SJCRH30 (cell line): ENCODE measurements at places on chromosomes 5 and 9. TPM values are rescaled to one million over a fixed set of nuclear protein-coding genes. Genes with fewer than 3 reads are reported as not detected.
A peak's percentile ranks its signal among the peaks of the same experiment; 100 is the strongest.

DNA sequence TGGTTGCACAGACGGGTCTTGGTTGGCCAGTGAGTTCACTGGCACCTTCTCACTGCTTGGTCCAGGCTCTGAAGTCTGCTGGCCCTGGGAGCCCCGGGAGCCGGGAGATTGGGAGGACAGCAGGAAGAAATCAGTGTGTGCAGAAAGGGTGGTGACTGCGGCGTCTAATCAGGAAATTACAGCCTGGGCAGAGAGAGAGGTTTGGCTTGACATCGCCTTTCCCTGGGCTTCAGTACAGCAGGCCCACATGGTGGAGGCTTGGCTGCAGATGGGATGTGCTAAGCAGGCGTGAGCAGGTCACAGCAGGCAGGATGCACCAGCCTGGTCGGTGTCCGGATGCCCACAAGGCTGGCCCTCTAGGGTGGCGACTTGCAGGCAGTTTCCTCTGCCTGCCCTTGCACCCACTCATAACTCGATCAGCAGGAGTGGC lies 17.2 kb downstream of the PITX1 start:
- H3K27me3 ChIP-seq = no peaks in the 10 kb centered on the region
- no peak for DNase-seq
- H3K4me1 ChIP-seq = no peaks in the 10 kb centered on the region
- no peak overlapping the region for H3K27ac ChIP-seq

DNA sequence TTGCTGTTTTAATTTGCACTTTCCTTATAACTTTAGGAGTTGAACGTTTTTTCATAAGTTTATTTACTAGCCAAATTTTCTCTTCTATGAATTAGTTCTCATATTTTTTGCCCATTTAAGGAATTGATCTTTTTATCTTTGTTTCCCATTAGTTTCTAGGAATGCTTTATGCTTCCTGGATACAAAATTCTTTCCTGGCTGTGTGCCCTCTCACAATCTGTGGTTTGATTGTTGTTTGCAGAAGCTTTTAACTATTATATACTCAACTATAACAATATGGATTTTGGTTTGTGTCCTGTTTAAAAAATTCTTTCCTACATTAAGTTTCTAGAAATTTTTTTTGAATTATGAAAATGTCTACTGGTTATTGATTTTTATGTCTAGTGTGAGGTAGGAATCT lies 206.3 kb downstream of the CSNK1G3 start:
- peaks cover 9% of the 10 kb centered on the region; the same call in 1 of the 2 replicates for H3K4me1 ChIP-seq
- H3K27me3 ChIP-seq = no peaks in the 10 kb centered on the region
- H3K27ac ChIP-seq = no peak overlapping the region
- H3K36me3 ChIP-seq = no peaks in the 10 kb centered on the region

DNA sequence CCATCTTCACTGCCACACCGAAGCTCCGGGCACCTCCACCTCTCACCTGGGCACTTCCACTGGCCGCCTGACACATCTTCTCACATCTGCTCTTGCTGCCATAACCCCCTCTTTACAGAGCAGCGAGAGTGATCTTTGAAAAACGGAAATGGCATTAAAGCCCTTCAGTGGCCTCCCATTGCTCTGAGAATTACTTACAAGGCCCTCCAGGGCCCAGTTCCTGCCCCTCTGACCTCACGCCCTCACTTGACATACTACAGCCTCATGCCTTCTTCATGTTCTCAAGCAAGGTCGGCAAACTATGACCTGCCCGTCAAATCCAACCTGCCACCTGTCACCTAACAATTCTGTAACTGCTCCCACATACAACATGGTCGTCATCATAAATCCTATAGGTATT lies 187.3 kb downstream of the NR3C1 start:
- no peaks in the 10 kb centered on the region for H3K36me3 ChIP-seq
- no peaks in the 10 kb centered on the region for H3K27me3 ChIP-seq
- DNase-seq = no peak
- no peak overlapping the region for H3K27ac ChIP-seq

DNA sequence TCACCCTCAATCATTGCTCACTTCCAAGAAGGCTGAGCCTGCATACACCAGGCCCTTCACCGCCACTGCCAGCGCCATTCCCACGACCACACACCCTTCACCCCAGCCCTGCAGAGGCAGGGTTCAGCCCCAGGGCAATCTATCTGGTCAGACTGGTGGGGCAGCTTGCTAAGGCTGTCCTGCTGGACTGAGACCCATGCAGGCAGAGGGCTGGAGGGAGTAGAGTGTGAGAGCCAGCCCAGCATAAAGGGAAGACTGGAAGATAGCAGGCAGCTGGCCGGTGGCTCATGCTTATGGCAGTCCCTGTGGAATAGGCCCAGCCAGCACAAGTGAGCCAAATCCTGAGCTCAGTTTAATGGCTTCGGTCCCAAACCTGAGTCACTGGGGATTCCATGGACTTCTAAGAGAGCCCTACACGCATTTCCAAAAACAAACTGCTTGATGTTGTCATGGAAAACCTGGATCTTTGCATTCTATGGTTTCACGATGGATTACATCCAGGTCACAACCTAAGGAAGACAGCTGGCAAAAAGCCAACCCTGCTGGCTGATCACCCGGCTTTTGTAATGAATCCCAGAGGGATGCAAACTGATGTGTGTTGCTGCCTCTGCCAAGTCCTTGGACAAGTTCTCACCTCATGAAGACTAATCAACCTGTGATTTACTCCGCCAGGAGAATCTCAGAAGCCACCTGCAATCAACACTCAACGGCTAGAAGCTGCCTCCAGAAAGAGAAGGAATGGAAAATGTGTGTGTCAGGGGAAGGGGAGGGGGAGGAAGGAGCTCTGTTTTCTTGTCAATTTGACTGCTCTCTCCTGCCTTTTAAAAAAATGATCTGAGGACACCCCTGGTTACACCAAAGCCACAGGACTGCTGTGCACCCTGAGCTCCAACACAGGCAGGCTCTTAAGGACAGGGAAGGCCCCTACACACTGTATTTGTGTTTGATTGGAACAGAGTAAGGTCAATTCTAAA lies 143.6 kb downstream of the LHFPL2 start:
- H3K27ac ChIP-seq = peak overlapping the region; percentile 50
- no peaks in the 10 kb centered on the region for H3K36me3 ChIP-seq
- no peaks in the 10 kb centered on the region for H3K27me3 ChIP-seq
- no peak overlapping the region for H3K4me3 ChIP-seq
- H3K4me1 ChIP-seq = peaks cover 46% of the 10 kb centered on the region

- H3K27ac ChIP-seq = peak overlapping the region; percentile 44; the same call in 1 of the 2 replicates
- H3K36me3 ChIP-seq = no peaks in the 10 kb centered on the region
Observed at GRCh38 chr5:150595466-150596031, 44.9 kb upstream of the SYNPO start.

DNA sequence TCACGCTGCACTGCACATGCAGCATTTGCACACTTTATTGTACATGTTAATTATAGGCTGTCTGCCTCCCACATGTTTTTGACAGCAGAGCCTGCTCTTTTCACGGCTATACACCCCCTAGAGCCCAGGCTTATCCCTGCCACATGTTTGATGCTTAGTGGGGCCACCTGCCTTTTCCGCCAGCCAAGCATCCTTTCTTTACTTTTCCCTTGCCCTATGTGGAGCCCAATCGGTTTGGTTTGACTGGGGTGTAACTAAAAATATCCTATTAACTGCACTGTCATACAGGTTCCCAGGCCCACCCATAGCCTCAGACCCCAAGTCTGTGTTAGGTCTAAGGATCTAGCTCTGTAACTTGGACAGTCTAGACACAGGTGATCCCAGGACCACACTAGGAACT lies 18.9 kb upstream of the S1PR3 start:
- H3K27me3 ChIP-seq = peaks cover 3% of the 10 kb centered on the region; the same call in 1 of the 2 replicates
- H3K4me1 ChIP-seq = no peaks in the 10 kb centered on the region
- H3K36me3 ChIP-seq = no peaks in the 10 kb centered on the region
- H3K4me3 ChIP-seq = no peak overlapping the region

GRCh38 chr5:176491101-176491502 lies 42.9 kb downstream of the FAF2 start:
- no peaks in the 10 kb centered on the region for H3K27me3 ChIP-seq
- DNase-seq = no peak
- H3K4me3 ChIP-seq = no peak overlapping the region
- peaks cover 66% of the 10 kb centered on the region for H3K36me3 ChIP-seq
- H3K4me1 ChIP-seq = no peaks in the 10 kb centered on the region

- H3K27ac ChIP-seq = peak overlapping the region; percentile 96
- DNase-seq = peak; percentile 60
Observed at GRCh38 chr5:107806705-107807104, 136.0 kb upstream of the EFNA5 start.

- H3K27ac ChIP-seq = no peak overlapping the region
- H3K36me3 ChIP-seq = no peaks in the 10 kb centered on the region
- H3K27me3 ChIP-seq = no peaks in the 10 kb centered on the region
- no peak overlapping the region for H3K4me3 ChIP-seq
Observed at GRCh38 chr5:6492934-6493333, 44.3 kb downstream of the UBE2QL1 start.

GRCh38 chr9:20295555-20295954 lies 326.7 kb downstream of the MLLT3 start:
- no peaks in the 10 kb centered on the region for H3K36me3 ChIP-seq
- no peak for DNase-seq
- no peaks in the 10 kb centered on the region for H3K27me3 ChIP-seq
- no peaks in the 10 kb centered on the region for H3K4me1 ChIP-seq
- H3K4me3 ChIP-seq = no peak overlapping the region

GABBR2 gene
- not detected in 2 replicates for total RNA-seq

SLC34A3 gene
- 0.06 TPM in 1 of 2 replicates, not detected in the other for total RNA-seq

BDP1 gene
- 42.6 and 49.4 TPM in 2 replicates for total RNA-seq

SVEP1 gene
- 0.18 TPM in 2 replicates for total RNA-seq

PCDHA12 gene
- not detected in 2 replicates for total RNA-seq

BRD3OS gene
- 20.1 and 20.2 TPM in 2 replicates for total RNA-seq

SPATA31E1 gene
- total RNA-seq = not detected in 2 replicates

ITK gene
- not detected in 2 replicates for total RNA-seq
